ENCODE measurements at places on chromosomes 11 and 22. TPM values are rescaled to one million over a fixed set of nuclear protein-coding genes. Genes with fewer than 3 reads are reported as not detected.

DNA sequence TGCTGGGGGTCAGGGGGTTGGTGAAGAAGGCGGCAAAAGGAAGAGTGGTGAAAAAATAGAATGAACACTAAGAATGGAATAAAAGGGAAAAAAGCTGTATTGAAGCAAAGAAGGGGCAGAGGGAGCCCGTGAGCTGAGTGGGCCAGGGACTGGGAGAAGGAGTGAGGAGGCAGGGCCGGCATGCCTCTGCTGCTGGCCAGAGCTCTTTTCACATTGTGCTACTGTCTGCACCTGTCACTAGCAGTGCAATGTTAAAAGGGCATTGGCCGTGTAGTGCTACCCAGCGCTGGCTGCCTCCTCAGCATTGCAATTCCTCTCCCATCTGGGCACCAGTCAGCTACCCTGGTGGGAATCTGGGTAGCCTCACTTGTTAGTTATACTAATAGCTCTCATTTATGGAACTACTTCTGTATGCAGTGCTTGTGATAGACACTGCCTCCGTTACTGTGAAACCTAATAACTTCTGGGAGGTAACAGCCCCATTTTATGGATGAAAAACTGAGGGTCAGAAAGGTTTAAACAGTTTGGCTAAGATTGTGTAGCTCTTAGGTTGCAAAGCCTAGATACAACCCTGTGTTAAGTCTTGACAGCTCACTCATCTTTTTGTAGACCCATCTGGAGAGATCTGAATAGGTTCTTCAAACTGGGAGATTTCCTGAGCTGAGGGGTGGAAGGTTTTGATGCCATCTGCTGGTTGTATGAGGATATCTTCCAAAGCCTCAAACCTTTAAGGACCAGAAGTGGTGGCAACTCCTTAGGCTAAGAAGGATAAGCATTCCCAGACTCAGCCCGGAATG, 8.5 kb downstream of the YPEL4 start:
- no peak overlapping the region for H3K27ac ChIP-seq
- H3K4me1 ChIP-seq = peaks cover 32% of the 10 kb centered on the region
- H3K4me3 ChIP-seq = no peak overlapping the region
- peaks cover 22% of the 10 kb centered on the region for H3K27me3 ChIP-seq
- DNase-seq = no peak

DNA sequence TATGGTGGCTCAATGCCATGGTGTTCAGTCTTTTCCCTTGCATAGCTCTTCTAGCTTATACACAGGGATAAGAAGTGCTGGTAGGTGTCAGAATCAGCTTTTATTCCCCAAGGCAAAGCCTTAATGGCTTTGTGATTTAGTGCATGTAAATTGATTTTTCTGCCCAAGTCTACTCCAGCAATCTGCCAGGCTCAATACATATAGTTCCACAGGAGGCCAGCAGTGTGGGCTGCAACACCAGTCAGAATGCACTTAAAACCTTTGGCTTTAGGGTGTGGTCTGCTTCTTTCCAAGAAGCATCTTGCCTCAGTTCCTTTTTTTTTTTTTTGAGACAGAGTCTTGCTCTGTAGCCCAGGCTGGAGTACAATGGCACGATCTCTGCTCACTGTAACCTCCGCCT, 14.5 kb upstream of the CAPRIN1 start:
- DNase-seq = no peak
- no peaks in the 10 kb centered on the region for H3K36me3 ChIP-seq
- no peaks in the 10 kb centered on the region for H3K4me1 ChIP-seq
- H3K27me3 ChIP-seq = no peaks in the 10 kb centered on the region

DNA sequence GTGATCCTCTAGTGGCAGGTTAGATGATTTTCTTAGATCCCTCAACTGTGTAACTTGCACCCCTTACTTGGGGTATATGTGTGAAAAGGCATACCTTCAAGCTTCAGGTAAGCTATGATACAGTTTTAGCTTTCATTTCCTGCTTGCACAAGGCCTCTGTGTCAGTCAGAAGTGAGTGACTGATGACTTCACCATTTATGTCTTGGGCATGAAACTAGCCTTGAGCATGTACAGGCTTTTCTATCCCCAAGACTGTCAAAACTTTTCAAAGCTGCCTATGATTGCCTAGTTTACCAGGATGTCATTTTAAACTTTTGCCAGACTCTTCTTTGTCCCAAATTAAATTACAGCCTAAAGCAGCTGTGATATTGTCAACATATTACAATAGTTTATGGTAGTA, 286.1 kb upstream of the CNTN5 start:
- no peaks in the 10 kb centered on the region for H3K36me3 ChIP-seq
- H3K27me3 ChIP-seq = no peaks in the 10 kb centered on the region
- no peak overlapping the region for H3K27ac ChIP-seq
- no peaks in the 10 kb centered on the region for H3K4me1 ChIP-seq

GRCh38 chr11:2990617-2991451, 1.3 kb downstream of the NAP1L4 start:
- peaks cover 33% of the 10 kb centered on the region for H3K4me1 ChIP-seq
- H3K27ac ChIP-seq = peak overlapping the region; percentile 73
- H3K4me3 ChIP-seq = peak overlapping the region; percentile 95

- no peak overlapping the region for H3K27ac ChIP-seq
- no peak for DNase-seq
- H3K36me3 ChIP-seq = no peaks in the 10 kb centered on the region
- no peaks in the 10 kb centered on the region for H3K27me3 ChIP-seq
- no peak overlapping the region for H3K4me3 ChIP-seq
- H3K4me1 ChIP-seq = peaks cover 13% of the 10 kb centered on the region
Observed at GRCh38 chr11:12066056-12066798, 44.2 kb upstream of the MICAL2 start.

DNA sequence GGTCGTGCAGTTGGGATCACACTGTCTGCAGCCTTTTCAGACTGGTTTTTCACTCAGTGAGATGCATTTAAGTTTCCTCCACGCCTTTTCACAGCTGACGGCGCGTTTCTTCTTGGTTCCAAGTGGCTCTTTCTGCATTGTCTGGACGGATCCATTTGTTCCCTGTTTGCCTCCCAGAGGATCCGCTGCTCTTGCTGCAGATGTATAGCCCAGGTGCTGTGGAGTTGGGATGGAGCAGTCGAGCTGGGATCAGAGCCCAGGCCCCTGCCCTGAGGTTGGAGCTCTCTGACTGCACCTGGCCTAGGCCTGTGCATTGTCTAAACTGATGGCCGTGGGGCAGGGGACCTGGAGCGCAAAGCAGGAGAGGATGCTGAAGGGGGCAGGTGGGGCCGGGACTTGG, 51.6 kb downstream of the PARVB start:
- no peak for DNase-seq
- H3K27me3 ChIP-seq = no peaks in the 10 kb centered on the region
- H3K27ac ChIP-seq = no peak overlapping the region
- H3K4me1 ChIP-seq = no peaks in the 10 kb centered on the region

DNA sequence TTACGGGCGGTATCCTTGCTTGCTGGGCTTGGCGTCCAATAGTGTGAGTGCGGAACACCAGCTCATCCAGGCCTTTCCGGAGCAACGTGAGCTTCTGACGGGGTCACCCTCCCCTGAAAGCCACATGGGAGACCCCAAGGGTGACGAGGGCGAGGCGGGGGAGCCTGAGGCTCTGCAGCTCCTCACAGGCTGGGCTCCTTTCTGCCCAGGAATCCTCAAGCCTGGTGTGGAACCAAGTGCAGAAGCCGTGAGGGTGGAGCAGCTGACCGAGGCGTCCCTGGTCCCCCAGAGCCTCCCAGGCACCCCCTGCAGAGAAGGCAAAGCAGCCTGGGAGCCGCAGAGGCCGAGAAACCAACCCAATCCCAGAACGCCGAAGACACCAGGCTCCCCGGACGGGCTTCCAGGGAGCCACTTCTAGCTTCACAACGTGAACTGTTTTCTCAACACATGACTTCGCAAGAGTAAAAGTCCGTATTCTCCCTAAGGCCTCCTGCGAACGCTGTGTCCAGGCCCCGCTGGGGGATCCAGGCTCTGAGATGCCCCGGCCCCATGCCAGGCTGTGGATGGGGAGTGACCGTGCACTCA, 530.3 kb downstream of the BRD1 start:
- no peak overlapping the region for H3K4me3 ChIP-seq
- peaks cover 3% of the 10 kb centered on the region for H3K27me3 ChIP-seq
- H3K4me1 ChIP-seq = no peaks in the 10 kb centered on the region
- H3K36me3 ChIP-seq = no peaks in the 10 kb centered on the region
- no peak for DNase-seq

GRCh38 chr11:27467181-27467913, 5.2 kb downstream of the LGR4 start:
- no peak for DNase-seq

PDGFB gene
- total RNA-seq = 0.69 TPM

- peaks cover 10% of the 10 kb centered on the region for H3K36me3 ChIP-seq
- peak; percentile 35 for DNase-seq
- H3K4me1 ChIP-seq = no peaks in the 10 kb centered on the region
- no peak overlapping the region for H3K27ac ChIP-seq
- H3K27me3 ChIP-seq = no peaks in the 10 kb centered on the region
Observed at GRCh38 chr22:26756675-26757293, 99.4 kb downstream of the MIAT start.

MUC5AC gene
- total RNA-seq = not detected

DNA sequence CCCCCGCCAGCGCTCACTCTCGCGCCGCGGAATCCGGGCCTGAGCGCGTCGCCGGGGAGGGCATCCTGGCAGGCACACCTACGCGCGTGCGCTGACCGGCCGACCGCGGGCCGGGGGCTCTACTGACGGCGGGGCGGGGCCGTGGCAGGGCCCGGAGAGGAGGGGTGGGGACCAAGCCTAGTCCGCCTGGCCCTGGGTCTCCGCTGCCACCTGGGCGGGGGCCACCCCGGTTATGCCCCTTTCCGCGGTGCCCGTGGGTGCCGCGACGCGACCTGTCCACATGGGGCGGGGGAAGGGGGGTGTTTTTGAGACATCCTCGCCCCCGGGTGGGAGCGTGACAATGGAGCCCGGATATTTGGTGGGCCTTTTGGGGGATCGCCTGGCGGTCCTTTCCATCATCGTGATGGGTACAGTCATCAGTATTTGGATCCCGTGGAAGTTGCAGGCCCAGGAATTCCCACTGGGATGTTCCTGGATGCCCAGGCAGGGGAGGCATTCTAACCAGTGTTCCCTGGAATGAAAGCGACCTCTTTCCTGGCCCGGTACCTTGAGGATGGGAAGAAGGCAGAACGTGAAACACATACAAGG, 2.2 kb downstream of the NCAM1 start:
- H3K4me3 ChIP-seq = no peak overlapping the region
- peaks cover 28% of the 10 kb centered on the region for H3K27me3 ChIP-seq
- no peaks in the 10 kb centered on the region for H3K36me3 ChIP-seq
- DNase-seq = no peak
- no peak overlapping the region for H3K27ac ChIP-seq

CASP5 gene
- not detected for total RNA-seq

GRCh38 chr22:45318168-45318557, 8.4 kb downstream of the FAM118A start:
- H3K27me3 ChIP-seq = no peaks in the 10 kb centered on the region
- peak overlapping the region; percentile 50 for H3K4me3 ChIP-seq
- DNase-seq = peak; percentile 95
- H3K36me3 ChIP-seq = peaks cover 14% of the 10 kb centered on the region

DNA sequence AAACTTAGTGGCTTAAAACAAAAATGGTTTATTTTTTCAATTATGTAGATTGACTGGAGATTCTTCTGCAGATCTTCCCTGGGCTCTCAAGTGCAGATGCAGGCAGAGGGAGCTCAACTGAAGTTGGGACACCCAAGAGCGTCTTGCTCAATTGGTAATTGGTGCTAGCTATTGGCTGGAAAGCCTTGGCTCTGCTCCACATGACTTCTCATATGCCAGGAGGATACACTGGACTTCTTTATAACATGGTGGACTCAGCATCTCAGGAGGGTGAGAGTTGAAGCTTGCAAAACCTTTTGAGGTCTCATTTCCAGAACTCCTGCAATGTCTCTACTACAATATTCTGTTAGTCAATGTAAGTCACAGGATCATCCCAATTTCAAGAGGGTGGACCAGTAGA, 42.2 kb upstream of the PRSS23 start:
- H3K36me3 ChIP-seq = no peaks in the 10 kb centered on the region
- no peaks in the 10 kb centered on the region for H3K4me1 ChIP-seq
- DNase-seq = no peak
- H3K4me3 ChIP-seq = no peak overlapping the region
- no peak overlapping the region for H3K27ac ChIP-seq

DNA sequence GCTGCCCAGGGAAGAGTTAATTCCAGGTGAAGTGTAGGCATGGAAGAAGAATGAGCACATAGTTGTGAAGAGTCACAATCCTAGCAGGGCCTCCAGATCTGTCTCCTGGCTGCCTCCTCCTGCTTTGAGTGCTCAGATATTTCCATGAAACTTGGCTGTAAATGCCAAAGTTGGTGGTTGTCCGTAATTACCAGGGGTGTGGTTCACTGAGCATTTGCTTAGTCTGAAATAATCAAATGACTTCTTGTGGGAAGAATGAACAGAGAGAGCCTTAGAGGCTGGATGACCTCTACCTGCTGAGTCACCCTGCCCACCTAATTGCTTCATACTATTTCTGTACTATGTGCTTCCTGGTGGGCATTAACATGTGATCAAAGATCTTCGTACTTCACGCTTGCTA, 50.9 kb downstream of the APIP start:
- no peaks in the 10 kb centered on the region for H3K36me3 ChIP-seq
- H3K4me1 ChIP-seq = no peaks in the 10 kb centered on the region
- no peaks in the 10 kb centered on the region for H3K27me3 ChIP-seq
- no peak overlapping the region for H3K27ac ChIP-seq

DNA sequence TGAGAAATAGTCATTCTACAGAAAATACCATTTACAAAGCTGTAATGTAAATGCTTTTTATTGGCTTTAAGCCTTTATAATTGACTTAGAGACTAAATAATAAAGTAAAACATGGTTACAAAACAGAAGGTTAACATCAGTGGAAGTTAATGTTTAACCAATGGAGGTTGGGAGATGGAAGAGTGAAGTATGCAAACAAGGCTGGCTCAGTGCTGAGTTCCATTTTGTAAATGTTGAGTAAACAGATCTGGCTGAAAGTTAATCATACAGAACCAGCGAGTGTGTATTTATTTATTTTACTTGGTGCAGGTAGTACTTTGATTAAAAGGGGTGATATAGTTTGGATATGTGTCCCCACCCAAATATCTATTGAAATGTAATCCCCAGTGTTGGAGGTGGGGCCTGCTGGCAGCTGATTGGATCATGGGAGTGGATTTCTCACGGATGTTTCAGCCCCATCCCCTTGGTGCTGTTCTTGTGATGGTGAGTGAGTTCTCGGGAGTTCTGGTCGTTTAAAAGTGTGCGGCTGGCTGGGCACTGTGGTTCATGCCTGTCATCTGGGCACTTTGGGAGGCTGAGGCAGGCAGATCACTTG, 827.4 kb downstream of the OPCML start:
- no peak for DNase-seq
- H3K27me3 ChIP-seq = no peaks in the 10 kb centered on the region
- H3K4me3 ChIP-seq = no peak overlapping the region
- H3K36me3 ChIP-seq = no peaks in the 10 kb centered on the region
- no peaks in the 10 kb centered on the region for H3K4me1 ChIP-seq
- H3K27ac ChIP-seq = no peak overlapping the region

Measured in CD4-positive, alpha-beta T cell (primary cell).